ENCODE measurements at places on chromosomes 7 and 10.

- no peak for DNase-seq
Measured at GRCh38 chr7:36871355-36871738, 147.1 kb upstream of the AOAH start.

DNA sequence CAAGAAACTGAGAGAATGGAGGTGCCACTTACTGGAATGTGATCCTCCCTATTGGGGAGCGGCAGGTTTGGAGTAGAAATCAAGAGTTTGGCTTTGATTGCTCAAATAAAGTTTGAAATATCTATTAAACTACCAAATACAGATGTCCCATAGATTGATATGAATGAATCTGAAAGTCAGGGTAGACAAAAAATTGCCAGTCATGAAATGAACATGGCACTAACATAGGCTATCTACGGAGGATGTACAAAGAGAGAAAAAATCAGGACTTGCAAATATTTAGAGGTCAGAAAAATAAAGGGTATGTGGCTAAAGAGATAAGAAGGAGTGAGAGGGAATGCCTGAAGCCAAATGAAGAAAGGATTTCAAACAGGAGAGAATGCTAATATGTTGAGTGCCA, 119.9 kb downstream of the PCDH15 start:
- no peak for DNase-seq

DNA sequence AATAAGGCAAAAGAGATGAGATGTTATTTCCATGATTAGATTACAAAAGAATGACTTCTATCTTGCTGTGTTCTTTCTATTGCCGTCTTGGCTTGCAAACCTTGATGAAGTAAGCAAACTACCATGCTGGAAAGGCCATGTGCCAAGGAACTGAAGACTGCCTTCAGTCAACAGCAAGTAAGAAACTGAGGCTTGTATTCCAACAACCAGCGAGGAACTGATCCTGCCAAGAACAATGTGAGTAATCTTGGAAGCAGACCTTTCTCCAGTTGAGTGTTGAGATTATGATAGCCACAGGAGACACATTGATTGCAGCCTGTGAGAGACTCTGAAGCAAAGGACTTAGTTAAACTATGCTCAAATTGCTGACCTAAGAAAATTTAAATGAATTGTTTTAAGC, 164.6 kb upstream of the GRM3 start:
- no peak for DNase-seq

DNA sequence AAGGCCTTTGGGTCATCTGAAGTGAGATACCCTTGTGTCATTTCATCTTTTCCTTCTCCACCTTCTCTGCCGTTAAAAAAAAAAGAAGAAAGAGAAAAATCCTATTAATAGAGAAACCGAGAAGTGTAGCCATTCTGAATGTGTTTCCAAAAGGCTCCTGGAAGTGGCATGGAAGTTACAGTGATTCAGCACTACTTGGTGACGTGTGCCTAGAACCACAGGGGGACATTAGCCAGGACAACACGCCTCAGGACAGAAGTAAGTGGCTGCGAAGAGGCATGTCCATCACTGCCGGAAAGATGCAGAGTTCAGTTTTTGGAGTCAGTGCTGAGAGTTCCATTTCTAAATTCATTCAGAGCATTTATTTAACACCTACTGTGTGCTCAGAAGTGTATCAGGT, 6.3 kb downstream of the HTRA1 start:
- DNase-seq: no peak

DNA sequence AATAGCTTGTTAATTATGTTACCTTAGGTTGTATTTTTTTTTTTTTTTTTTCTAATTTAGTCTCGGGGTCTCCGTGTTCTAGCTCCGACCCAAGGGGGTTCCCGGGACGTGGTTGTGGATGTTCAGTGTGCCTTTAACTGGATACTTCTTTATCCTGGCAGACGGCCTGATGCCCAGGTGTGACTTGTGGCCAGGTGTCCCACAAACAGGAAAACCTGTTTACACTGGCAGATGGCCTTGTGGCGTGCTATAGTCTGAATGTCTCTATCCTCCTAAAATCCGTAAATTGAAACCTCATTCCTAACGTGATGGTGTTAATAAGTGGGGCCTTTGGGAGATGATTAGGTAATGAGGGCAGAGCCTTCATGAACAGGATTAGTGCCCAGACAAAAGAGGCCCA, 546.4 kb upstream of the C7orf33 start:
- no peak for DNase-seq

- no peak for DNase-seq
Measured at GRCh38 chr7:117283371-117283770, 39.5 kb downstream of the WNT2 start.

DNA sequence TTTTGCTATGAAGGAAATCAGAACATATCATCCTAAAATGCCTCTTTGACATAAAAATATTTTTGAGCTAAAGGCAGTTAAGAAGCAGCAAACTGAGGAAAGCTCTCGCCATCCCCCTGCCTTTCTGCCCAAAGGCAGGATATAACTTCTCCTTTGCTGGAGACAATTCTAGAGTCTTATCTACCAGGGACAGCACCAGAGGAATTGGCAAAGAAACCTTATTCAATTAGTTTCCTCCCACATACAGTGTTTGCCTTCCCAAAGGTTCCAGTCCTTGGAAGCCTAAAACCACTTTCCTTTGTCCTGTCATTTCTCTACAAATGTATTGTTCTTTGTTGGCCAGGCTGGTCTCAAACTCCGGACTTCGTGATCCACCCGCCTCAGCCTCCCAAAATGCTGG, 33.7 kb downstream of the MASTL start:
- DNase-seq: no peak

DNA sequence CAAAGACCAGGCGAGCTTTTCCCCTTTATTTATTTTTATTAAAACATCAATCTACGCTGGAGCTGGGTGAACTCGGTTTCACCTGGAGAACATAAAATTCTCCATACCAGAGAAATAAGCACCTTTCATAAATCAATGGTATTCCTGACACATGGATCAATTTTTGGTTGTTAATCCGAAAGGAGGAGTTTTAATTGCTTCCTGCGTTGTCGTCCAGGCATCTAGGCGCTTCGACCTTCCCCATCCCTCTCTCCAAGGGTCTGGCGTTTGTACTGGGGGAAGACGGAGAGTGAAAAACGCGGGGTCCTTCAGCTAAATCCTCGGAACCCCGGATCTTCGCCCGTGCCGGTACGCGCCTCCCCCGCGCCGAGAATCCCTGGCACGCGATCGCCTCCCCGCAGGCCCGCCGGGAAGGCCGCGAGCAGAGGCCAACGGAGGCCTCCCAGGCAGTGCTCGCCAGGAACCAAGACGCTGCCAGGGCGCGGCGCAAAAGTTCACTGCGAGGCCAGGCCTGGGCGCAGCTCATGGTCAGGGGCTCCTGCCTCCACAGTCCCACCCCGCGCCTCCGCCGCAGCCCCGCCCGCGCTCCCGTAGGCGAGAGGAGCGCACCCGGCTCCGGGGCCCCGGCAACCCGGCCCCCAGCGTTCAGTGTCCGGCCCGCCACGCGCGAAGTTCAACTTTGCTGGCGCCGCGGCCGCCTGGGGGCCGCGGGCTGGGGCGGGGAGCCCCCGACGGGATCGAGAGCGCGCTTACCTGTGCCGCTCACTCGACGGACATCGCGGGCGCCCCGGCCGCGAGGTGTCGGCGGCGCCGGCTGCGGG, 8.3 kb upstream of the EBF3 start:
- DNase-seq: no peak

DNA sequence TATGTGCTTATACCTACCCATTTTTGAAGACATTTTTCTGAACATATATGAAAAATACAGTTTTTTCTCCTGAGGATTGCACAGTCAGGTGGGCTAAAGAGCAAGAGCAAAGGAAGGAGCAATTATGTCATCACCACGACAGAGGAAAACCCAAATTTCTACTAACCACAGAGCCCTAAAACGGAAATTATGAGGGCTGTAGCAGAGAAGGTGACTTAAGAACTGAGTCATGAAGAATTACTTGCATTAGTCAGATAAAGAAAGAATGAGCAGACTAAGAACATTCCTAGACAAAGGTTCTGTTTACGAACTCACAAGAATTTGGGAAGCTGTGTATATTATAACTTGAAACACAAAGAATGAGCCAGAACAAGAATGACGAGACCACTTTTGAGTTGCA, 974.4 kb downstream of the NXPH1 start:
- no peak for DNase-seq

GRCh38 chr10:46264737-46265368, 21.9 kb upstream of the ANTXRL start:
- no peak for DNase-seq

DNA sequence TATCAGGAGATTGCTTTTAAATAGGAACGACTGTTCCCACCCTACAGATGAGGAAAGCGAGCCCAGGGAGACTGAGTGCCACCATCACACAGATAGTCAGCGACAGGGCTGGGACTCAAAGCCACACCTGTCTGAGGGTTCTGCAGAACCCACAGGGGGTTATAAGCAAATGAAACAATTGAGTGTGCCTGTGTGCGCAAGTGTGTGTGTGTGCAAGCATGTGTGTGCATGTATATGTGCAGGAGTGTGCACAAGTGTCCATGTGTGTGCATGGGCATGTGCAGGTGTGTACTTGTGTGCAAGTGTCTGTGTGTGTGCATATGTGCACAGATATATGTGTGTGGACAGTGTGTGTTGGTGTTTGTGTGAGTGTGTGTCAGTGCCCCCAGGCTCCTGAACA, 280.2 kb downstream of the GRID1 start:
- DNase-seq: no peak

DNA sequence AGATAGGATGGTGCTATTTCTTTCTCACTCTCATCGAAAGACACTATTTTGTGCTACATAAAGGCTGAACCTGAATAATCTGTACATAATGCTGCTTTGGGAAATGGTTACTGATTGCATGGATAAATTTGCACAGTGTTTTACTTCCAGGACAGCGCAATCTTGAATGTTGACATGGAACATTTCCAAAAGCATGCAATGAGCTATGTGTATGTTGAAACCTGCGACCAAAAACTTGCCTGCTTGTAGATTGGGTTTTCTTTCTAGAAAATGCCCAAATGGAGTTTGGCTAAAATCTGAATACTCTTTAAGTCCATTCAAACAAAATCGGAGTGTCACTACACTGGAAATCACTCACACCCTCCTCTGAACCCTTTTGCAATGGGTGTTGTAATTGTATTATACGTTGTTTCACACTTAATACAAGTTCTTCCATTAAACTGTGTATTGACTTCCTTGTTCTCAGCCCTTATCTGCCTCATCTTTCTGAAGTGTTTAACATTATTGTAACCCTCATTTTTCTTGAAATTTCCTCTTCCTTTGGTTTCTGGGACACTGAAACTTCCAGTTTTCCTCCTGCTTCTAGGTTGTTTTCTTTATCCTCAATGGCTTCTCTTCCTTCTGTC, 73.7 kb upstream of the CAPZA2 start:
- DNase-seq: no peak

DNA sequence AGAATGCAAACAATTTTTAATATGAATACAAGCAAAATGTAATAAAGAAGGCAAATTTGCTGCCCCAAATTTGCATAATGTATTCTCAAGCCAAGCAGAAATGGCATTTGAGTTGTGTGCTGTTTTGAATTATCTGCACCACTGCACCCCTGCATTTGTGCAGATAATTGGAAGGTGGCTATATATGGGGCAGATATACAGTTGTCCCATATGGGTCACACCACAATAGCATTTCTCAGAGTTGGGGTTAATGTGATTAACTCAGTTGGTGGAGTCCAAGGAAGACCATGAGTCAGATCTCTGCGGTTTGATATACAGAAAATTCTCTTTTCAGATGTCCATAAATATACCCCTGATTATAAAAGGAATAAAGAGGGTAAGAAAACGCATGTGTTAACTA, 68.9 kb upstream of the EXOC4 start:
- no peak for DNase-seq

GRCh38 chr10:23344241-23344841, at the start of gene C10orf67:
Gene C10orf67, minus strand, starts transcription at chr10:23344797. Its CDS starts 23 bp downstream, at chr10:23344774.
- DNase-seq: peak; percentile 35

- no peak for DNase-seq
Measured at GRCh38 chr7:3520206-3520605, 219.2 kb downstream of the SDK1 start.

GRCh38 chr10:71889388-71889987, 38.4 kb upstream of the PSAP start:
- no peak for DNase-seq

DNA sequence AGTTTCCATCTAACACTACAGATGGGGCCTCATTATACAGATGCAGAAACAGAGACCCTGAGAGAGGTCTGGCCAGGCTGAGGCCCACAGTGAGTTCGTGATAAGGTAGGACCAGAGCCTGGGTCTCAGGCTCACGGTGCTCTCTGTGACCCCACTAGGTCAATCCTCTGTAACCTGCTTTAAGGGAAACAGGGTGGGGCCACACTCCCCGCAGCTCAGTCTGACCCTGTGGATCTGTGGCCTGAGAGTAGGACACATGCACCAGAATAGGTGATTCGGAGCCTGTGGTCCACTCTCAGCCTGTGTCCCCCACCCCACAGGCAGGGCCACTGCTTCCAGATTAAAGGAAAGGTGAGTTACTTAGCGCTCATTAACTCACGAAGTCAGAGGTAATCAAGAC, 137.8 kb upstream of the FAM20C start:
- DNase-seq: no peak

DNA sequence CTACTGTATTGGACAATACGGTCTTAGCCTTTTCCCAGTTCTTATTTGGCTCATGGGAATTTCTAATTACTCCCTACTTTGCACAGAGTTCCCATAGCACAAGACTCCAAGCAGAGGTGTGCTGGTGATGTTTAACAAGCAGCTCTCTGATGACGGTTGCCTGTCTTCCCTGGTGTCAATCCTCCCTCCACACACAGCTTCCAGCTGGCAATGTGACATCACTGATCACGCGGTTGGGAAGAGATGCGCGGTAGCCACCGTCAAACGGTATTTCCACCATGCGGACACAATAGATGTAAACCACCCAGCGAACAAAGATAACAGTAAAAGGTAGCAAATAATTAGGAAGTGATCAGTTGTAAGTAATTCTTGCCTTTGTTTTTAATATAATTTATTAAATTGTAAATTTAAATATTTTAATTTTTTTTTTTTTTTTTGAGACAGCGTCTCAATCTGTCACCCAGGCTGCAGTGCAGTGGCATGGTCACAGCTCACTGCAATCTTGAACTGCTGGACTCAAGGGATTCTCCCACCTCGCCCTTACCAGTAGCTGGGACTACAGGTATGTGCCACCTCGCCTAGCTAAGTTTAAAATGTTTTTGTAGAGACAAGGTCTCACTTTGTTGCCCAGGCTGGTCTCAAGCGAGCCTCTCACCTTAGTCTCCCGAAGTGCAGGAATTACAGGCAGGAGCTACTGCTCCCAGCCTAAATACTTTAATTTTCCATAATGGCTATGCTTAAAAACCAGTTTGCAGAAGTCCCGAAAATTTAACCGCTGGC, 36.3 kb upstream of the IL15RA start:
- no peak for DNase-seq

DNA sequence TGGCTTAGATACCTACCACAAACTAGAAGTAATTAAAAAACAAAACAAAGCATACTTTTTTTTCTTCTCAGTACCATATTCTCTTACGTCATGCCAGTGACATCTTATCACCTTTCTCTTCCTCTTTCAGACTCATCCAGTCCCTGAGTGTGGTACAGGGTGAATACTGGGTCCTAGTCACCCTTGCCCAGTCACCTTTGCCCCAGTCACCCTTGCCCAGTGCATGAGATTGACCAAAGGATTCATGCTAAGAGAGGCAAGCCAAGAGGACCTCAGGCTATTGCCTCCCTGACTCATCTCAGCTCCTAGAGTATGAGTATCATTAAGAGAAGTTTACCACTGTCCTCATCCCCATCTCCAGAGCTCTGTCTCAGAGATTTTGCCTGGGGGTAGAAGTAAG, 10.0 kb upstream of the TSPAN12 start:
- DNase-seq: no peak

All from stimulated activated CD4-positive, alpha-beta T cell treated with anti-CD3 and anti-CD28 coated beads, Interleukin-12 subunit alpha, Interleukin-12 subunit beta, amount 100 ng/mL, for 4 hours (primary cell).